ENCODE measurements at places on chromosomes 6 and 20.

DNA sequence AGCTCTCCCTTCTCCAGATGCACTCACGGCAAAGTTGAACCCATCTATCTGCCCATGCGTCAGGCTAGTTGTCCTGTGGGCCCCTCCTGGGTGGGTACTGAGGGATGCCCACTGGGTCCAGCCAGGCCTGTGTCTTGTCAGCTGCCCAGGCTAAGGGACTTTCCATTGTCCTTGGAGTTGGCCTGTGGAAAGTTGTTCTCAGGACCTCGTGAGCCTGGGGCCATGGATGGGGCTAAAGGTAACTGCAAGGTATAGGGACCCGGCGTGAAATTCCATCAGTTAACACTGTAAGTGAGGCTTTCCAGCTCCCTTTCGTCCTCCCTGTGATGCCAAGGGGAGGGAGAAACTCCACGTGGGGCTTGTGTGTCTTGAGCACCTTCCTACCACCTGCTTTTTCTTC, 126.5 kb downstream of the CEBPB start:
- DNase-seq, result no peak

DNA sequence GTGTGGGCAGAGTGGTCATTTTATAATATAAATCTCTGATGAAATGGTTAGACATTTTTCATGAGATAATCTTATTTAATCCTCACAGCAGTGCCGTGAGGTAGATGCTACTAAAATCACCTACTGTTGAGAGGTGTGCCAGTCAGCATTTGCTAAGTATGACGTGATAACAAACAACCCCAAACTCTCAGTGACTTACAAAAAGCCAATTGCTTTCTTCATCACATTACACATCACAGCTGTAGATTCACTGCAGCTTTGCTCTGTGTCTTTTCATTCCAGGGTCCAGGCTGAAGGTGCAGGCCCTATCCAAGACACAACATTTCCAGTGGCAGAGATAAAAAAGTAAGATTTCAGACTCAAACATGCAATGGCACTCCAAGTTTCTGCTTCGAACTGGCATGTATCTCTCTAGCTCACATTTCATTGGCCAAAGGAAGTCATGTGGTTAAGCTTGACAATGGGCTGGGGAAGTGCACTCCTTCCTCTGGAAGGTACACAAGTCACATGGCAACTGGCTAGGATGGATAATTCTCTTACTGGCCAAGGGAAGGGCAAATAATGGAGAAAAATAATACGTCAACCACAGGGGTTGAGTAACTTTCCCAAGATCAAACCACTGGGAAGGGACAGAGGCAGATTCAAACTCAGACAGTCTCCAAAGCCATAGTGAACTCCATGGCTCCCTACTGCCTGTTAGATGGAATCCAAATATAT, 69.5 kb upstream of the EPB41L1 start:
- DNase-seq, result no peak

- no peak for DNase-seq
These were observed 22.9 kb downstream of the RANBP9 start for GRCh38 chr6:13688692-13689196.

GRCh38 chr20:18728165-18728869, 85.3 kb upstream of the SCP2D1 start:
- no peak for DNase-seq

DNA sequence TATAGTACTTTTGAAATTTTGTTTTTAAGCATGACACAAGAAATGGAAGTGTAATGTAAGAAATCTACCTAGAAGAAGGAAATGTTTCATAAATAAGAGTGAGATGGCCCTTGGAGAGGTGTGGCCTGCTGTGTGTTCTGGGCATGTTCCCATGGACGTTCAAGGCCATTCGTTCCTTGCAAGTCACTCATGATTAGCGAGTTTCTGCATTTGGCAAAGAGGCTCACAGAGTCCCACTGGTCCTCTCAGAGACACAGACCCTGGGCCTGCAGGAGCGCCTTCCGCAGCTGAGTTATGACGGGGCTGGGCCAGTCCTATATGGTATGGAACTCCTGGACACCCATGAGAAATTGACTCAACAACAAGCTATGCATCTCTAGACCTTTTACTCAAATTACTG, 7.2 kb downstream of the THBS2 start:
- DNase-seq, result no peak

GRCh38 chr6:136962661-136963060, 40.6 kb downstream of the SLC35D3 start:
- DNase-seq, result no peak

GRCh38 chr6:96450082-96450769, 71.4 kb upstream of the UFL1 start:
- DNase-seq, result no peak

DNA sequence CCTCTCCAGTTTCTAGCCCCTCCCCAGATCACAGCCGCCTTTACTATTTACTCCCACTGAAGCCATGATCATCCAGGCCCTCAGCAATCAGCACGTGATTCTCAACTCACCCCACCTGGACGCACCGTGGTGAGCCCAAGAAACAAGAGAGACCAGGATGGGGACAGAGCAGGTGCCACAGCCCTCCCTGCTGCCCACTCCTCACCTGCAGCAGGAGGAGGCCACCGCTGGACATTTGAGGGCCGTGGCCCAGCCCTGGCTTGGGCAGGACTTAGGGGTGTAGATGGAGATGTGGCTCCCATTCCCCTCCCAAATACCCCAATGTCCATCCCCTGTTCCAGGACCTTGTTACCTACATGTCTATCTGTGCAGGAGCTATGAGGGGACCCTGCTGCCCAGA, 20.3 kb downstream of the HLA-F start:
- DNase-seq, result no peak

GRCh38 chr6:141607956-141608355, 524.8 kb upstream of the GJE1 start:
- DNase-seq, result no peak

- no peak for DNase-seq
These were observed 60.1 kb upstream of the KHDRBS2 start for GRCh38 chr6:62345962-62346689.

- DNase-seq, result no peak
These were observed 54.8 kb upstream of the SGK1 start for GRCh38 chr6:134372603-134373281.

DNA sequence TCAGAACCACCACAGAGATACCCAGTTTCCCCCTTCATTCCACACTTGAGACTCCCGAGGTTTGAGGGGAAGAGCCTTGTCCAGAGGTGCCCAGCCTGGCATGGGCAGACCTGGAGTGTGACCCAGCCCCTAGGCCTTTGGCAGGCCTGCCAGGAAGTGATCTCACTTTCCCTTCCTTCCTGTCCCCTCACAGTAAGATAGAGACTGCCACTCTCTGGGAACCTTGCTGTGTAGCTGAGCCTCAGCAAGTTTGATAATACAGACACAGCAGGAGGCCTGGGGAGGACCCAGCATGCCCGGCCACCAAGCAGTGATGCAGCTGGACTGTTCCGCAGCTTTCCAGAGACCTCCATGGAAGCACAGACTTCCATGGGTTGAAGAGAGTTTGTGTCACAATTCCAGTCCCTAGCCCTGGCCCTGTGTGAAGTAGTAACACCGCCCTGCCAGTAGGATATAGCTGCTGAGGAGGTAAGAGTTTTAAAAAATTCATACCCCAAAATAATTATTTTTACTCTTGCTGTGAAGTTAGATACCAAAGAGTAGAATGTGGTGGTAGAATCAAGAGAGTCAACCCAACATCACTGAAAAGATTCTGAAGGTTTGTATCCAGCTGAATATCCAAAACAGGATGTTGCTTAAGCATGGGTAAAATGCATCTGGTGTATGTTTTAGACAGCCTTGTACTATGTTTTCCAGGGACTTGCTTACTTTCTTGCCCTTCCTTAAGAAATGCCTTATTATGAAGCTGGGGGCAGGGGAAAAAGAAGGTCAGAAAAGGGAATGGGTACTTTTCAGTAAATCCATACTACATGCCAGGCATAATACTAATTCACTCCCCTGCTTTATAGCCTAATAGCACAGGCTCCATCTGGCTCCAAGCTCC, 16.3 kb downstream of the PKIG start:
- DNase-seq, result no peak

DNA sequence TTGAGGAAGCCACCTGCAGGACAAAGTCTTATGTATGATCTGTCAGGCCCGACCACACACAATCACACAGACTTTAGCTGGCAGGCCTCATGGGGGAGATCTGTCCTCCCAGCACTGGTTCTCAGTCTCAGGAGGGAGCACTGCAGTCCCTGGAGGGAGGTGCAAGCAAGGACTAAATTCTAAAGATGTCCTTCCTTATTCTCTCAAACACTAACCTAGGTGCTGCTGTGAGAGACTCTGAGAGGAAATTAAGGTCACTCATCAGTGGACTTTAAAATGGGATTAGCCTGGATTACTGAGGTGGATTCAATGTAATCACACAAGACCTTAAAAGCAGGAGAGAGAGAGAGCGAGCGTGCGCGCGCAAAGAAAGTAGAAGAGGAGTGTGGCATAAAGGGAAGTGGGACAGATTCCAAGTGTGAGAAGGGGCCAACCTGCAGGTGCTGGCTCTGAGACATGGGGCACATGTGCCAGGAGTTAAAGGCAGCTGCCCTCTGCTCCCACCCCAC, 14.3 kb downstream of the GLO1 start:
- no peak for DNase-seq

GRCh38 chr6:165814679-165815078, 151.6 kb upstream of the PDE10A start:
- no peak for DNase-seq

DNA sequence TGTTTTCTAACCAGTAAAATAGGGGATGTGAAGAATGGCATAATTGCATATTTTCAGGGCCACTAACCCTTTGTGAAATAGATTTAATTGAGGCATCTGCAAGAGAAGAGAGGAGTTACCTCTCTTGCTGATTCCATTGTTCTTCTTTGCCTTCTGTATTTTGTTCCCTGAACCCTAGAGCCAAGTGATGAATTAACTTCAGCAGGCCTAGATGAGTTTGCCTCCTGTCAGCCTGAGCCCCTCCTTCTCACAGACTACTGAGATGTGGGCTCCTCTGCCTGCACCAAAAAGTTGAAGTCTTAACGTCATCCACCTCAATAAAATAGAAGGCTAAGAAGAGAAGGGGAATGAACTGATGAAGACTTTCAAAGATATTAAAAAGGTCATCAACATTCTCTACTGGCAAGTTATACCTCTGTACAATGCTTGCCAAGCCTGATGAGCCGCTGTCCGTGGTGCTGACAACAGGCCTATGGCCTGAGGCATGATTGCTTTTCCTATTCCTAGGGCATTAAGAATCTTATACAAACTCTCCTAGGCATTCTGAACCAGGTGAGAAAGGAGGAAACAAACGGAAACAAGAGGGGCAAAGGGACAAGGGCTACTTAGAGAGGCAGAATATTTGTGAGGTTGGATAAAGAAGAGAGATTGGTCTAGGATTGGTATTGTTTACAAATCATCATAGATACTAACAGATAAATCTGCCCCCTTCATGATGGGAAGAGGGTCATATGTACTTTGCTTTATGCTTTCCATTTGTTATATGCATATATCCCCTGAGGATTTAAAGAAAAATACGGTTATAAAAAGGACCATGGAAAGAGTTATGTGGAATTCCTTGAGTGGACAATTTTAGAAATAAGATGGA, 46.8 kb downstream of the CD24 start:
- DNase-seq, result peak; percentile 15

DNA sequence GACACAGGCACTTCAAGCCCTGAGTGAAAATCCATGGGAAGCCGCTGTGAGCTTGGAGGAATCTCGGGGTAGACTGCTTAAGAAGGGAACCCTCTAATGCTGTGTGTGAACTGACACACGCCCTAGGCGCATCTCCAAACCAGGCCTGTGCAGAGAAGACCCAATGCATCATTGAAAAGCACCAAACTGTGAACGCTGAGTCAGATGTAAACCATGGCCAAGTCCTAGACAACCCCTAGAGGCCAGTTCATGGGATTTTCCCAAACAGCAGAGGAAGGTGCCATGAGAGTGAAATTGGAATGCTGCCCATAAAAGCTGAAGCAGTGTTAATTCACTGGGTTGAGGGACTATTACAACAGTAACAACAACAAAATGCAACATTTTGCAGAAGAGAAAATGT, 296.5 kb downstream of the SMOC2 start:
- DNase-seq, result no peak

DNA sequence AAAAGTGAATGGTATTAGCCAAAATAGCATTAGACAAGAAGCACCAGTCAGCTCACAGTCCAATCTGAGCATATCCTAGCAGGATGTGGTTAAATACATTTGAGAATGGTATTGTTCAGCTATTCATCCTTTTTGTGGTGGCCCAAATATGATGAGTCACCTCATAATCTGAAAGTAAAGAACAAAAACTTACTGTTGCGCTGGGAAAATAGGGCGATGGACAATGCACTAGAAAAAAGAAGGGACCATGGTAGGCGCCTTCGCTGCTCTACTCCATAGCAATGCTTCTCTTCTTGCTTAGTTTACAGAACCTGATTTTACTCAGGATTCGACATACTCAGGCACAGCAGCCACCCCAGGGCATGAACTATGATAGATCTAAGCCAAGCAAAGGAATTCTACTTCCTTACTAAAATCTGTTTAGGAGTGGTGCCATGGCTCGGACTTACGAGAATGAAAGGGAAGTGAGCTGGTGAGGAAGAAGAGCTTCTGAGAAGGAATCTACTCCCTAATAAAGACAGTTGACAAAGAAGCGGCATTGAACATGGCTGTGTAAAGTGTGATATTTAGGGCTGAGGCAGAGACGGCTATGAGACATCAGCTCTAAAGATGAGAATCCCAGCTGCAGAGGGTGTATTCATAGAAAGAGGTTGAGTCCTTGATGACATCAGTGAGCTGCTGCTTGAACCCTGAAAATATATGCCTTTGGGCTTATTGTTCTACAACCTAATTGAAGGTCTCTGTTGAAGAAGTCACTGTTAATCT, 16.6 kb upstream of the FBXO9 start:
- DNase-seq, result no peak

GRCh38 chr6:39433630-39434029, 111.1 kb upstream of the KCNK16 start:
- no peak for DNase-seq

DNA sequence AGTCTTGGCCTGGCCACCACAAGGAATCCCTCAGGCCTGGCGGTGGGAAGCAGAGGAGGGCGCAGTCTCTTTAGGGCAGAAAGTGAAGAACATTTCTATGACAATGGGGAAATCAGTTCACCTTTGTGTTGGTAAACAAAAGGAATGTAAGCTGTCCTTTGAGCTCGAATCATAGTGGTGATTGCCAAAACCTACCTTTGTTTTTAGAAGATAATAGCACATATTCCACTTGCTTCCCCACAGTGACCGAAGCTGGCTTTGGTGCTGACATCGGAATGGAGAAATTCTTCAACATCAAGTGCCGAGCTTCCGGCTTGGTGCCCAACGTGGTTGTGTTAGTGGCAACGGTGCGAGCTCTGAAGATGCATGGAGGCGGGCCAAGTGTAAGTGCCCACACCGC, 144.1 kb downstream of the MTHFD1L start:
- no peak for DNase-seq

- no peak for DNase-seq
These were observed 157.6 kb downstream of the FOXA2 start for GRCh38 chr20:22426772-22427171.

- no peak for DNase-seq
These were observed 317.8 kb downstream of the CENPW start for GRCh38 chr6:126657561-126658175.

GRCh38 chr20:36663031-36663430, 17.0 kb upstream of the SLA2 start:
- DNase-seq, result no peak

Measured in activated CD8-positive, alpha-beta memory T cell treated with anti-CD3 and anti-CD28 coated beads, Interleukin-2, amount 50 U/mL, for 4 hours (primary cell).